ENCODE measurements at places on chromosomes 16 and 17.

DNA sequence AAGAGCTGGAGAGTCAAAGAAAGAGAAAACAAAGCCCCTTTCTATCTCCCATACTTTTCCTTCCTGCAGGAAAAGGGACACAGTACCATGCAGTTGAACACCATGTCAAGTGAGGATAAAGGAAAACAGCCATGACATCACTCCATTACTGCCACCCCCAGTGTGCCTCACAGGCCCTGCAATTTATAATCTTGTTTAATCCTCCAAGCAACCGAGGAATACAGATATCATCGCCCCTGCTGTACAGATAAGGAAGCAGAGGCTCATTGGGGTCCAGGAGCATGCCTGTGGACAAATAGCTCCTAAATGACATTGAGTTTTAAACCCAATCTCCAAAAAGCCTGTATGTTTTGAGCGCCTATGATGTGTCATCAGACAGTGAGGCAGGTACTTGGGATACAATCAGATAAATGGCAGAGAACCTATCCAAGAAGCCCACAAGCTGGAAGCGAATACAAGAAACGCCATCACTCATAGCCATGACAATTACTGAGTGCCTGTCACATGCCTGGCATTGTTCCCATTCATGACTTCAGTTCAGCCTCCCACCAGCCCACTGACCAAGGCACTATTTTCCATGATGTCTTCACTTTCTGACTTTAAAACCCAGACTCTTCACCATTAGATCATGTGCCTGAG, 45.5 kb downstream of the CPPED1 start:
- no peak for DNase-seq

DNA sequence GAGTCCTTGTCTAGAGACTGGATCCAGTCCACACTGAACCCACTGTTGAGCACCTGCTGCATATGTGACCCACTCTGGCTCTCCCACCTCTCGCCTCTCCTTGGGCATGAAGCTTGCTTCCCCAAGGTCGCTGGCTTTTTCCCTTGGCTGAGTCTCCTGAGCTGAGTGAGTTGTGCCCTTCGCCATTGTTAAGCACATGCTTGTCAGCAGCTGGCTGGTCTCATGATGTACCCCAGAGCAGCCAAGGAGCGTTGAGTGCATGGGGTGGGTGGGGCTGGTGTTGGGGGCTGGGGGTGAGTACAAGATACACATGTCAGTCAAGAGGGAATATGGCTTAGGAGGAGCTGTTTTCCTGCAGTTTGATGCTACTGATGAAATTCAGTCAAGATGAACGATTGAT, 165.6 kb downstream of the SNX29 start:
- DNase-seq, result no peak

GRCh38 chr17:349666-350065, 2.9 kb downstream of the RPH3AL start:
- DNase-seq, result no peak

DNA sequence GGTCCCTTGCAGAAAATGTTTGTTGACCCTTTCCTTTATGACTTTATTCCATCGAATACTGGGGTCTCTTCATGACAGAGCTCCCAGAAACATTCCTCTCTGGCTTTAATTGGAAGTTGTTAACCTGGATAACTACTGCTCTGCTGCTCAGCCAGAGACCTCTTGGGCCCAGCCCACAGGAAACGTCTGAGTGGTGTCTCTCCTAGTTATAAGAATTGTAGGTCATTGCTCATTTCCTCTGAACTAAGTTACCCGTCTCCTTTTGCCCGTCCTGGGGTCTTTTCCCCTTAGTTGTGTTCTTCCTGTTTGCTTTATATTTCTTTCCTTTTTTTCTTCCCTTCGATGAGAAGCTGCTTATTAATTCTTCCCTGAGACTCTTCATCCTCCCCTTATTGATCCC, 9.0 kb downstream of the MAP2K6 start:
- peak; percentile 7 for DNase-seq

Measured in activated CD4-positive, alpha-beta T cell treated with anti-CD3 and anti-CD28 coated beads, Interleukin-2, Interleukin-6, amounts not matched to agents 100 ng/mL and 50 ng/mL, durations not matched to agents 16 hours and 8 hours (primary cell).